ENCODE measurements at places on chromosomes 13 and 19.
A peak's percentile ranks its signal among the peaks of the same experiment; 100 is the strongest.

- DNase-seq, result peak; percentile 6
These were observed 170.6 kb downstream of the FLT1 start for GRCh38 chr13:28324181-28324789.

DNA sequence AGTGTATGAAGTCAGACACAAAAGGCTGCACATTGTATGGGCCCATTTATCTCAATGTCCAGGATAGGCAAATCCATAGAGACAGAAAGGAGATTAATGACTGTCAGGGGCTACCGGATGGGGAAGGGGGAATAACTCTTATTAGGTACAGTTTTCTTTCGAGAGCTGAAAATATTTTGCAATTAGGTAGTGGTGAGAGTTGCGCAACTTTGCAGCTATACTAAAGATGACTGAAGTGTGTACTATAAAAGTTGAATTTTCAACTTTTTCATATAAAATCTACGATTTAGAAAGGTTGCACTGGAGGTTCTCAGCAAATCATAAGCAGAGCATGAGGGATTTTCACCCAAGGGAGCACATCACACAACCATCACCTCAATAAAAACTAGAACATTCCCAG lies 16.1 kb upstream of the SLC15A1 start:
- DNase-seq, result no peak

- DNase-seq, result no peak
These were observed 438.1 kb downstream of the GPC5 start for GRCh38 chr13:91836553-91836952.

- no peak for DNase-seq
These were observed 11.2 kb upstream of the MADCAM1 start for GRCh38 chr19:485077-485476.

GRCh38 chr13:97945792-97946419 lies 7.6 kb upstream of the IPO5 start:
- DNase-seq, result no peak

GRCh38 chr13:106513025-106513983 lies 22.2 kb downstream of the EFNB2 start:
- DNase-seq, result no peak

DNA sequence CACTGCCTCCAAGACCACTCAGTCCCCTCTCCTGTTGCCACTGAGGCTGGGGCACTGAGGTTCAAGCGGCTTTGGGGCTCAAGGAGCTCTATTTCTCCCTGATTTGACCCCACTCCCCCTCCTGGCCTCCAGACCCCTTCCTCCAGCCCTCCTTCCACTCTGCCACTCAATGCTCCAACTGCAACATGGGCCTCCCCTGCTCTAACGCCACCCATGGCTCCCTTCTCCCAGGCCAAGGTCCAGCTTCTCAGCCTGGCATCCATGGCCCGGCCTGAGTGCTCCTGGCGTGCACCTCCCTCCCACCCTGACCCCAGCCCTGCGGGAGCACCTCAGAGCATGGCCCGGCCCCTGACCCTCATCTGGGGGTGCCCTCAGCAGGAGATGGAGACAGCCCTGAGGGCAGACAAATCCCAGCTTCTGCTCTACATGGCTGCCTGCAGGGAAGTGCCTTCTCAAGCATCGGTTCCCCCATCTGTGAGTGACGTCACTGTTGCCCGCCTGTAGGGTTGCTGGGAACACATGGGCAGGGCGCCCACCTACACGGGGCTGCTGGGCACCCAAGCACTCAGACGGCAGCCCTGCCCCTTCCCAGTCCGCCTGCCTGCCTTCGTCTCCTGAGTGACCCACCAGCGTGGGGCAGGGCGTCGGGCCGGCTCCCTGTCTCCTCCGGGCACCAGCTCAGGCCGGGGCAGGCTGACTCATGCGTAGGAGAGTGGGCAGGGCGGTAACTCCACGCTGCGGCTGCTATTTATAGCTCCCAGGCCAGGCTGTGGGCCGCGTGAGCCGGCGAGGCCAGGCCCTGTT lies 1.6 kb upstream of the DIRAS1 start:
- no peak for DNase-seq

- no peak for DNase-seq
These were observed 15.3 kb downstream of the FPR3 start for GRCh38 chr19:51810223-51810622.

- no peak for DNase-seq
These were observed 39.9 kb downstream of the ITGBL1 start for GRCh38 chr13:101492251-101492910.

GRCh38 chr19:29530540-29531457 lies 5.0 kb downstream of the VSTM2B start:
- DNase-seq, result no peak

DNA sequence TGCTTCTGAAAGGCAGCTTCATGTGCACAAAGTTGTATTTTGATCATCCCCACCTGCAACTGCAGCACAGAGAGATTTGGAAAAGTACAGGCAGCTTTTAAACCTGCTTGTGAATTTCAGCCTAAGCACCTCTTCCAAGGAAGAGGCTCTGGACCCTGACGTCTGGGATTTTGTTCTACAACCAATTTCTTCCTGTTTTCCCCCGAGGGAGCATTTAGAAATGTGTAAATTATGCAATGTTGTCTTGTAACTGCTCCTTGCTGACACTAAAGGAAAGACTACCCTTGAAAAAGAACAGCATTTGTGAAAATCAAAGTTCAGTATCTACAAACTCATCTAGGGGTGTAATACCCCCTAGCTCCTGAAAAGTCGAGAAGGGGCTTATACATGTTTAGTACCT lies 15.4 kb downstream of the MED26 start:
- no peak for DNase-seq

GRCh38 chr13:66528944-66529576 lies 701.1 kb downstream of the PCDH9 start:
- DNase-seq, result no peak

DNA sequence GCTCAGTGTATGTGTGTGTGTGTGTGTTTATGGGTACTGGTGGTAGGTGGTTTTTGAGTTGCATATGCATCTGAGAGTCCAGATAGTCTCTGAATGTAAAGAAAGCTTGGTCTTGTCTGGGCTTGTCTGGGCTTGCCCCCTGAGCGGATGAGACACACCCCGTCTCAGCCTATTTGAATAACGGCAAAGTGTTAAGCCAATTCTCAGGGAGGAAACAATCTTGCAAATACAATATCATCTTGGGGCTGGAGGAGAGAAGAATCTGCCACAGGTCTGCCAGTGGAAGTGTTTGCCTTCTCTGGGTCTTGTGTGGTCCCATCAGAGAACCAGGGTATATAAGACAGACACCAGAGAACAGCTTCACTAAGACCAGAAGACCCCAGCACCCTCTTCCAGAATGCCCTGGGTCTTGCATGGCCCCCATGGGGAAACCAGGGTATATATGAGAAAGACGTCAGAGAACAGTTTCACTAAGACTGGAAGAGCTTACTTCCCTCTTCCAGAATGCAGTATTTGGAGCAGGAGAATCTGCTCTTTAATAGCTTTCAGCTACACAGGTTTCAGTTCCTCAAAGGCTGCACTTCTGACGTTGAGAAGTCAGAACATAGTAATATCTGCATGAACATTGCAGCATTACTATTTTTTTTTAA lies 13.3 kb downstream of the CD70 start:
- DNase-seq, result no peak

- no peak for DNase-seq
These were observed 30.5 kb upstream of the COX7A1 start for GRCh38 chr19:36182612-36183244.

Data from activated CD8-positive, alpha-beta memory T cell treated with anti-CD3 and anti-CD28 coated beads for 4 hours (primary cell).